ENCODE measurements at places on chromosomes 4 and X.

- DNase-seq: peak; percentile 18
Observed at GRCh38 chr4:150401083-150401687, 180.8 kb upstream of the MAB21L2 start.

GRCh38 chrX:147377728-147378127 is 534.0 kb upstream of the FMR1 start:
- DNase-seq: no peak

- DNase-seq: no peak
Observed at GRCh38 chr4:68297137-68297536, 51.6 kb upstream of the TMPRSS11B start.

GRCh38 chr4:145481942-145482208 is 222 bp downstream of the SMAD1 start:
- DNase-seq: no peak

DNA sequence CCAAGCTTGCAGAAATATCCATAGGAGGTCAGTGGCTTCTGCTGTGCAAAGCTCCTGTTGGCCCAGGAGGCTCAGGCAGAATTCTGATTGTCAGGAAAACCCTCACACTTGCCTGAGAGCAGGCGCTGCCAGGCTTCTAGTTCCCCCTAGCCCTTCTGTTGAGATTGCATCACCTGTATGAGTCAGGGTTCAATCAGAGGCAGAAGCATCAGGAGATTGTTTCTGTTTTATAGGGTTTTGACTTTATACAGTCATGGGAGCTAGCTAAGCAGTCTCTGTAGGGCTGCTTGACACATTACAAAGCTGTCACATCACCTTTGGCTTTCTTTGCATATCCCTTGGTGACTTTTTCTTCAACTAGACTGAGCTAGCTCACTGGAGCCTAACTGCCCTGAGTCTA is 27.8 kb downstream of the DIPK2B start:
- peak; percentile 22 for DNase-seq

DNA sequence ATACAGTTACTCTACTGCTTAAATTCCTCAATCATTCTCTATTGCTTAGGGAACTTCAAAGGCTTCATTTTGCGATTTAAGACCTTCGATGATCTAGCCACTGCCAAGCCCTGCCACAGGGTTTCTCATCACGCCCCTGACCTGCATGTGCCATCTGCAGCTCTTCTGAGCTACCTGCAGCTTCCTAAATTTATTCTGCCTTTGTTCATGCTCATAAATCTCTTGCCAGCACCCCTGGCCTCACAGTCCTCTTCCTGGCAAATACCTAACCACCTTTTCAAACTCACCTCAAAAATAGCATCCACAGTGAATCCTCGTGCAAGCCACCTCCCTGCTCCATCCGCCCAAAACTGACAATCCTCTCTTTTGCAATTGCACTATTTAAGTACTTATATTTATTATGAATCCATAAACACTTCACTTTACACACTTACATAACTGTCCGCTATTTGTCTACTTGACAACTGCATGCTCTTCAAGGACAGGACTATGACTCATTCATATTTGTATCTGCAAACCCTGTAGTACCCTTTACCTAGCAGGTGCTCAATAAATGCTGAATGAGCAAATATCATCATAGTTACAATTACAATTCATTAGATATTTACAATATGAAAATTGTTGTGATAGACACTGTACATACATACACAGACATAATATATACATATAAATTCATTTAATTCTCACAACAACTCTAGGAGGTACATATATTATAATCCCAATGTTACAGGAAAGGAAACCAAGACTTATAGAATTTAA is 280.0 kb upstream of the RASGEF1B start:
- DNase-seq: no peak

- DNase-seq: no peak
Observed at GRCh38 chrX:153632595-153632946, 14.4 kb upstream of the DUSP9 start.

DNA sequence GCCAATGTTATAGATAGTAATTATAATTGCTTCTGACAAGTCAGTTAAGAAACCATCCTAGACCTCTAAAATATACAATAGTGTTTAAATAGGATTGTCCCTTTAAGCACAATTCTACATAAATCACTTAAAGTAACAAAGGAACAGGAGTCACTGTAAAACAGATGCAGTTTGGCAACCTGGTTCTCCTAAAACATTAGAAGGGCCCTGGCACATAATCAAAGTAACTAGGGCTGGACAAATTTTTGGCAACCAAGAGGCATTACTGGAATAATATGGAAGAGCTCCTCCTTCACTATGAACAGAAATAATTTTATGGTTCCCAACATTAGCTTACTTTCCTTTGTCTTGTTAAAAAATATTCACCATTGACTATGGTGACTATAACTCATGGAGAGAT is 75.0 kb upstream of the CCDC160 start:
- DNase-seq: no peak

DNA sequence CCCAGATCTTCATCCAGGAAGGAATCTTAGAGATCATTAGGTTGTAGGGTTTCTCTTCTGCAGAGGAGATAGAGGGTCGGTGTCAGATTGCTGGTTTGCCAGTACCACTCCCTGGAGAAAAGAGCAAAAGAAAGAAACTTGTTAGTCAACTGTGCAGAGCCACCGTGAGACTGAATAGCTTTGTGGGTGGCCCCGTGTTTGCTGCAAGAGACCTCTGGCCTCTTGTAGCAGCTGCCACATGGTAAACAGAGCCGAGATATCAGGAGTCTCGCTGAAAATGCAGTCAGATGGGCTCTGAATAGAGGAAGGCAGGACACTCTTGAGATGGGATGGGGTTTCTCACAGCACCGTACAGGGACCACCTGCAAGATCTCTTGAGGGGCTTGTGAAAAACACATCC is 149.7 kb downstream of the PTTG2 start:
- DNase-seq: no peak

DNA sequence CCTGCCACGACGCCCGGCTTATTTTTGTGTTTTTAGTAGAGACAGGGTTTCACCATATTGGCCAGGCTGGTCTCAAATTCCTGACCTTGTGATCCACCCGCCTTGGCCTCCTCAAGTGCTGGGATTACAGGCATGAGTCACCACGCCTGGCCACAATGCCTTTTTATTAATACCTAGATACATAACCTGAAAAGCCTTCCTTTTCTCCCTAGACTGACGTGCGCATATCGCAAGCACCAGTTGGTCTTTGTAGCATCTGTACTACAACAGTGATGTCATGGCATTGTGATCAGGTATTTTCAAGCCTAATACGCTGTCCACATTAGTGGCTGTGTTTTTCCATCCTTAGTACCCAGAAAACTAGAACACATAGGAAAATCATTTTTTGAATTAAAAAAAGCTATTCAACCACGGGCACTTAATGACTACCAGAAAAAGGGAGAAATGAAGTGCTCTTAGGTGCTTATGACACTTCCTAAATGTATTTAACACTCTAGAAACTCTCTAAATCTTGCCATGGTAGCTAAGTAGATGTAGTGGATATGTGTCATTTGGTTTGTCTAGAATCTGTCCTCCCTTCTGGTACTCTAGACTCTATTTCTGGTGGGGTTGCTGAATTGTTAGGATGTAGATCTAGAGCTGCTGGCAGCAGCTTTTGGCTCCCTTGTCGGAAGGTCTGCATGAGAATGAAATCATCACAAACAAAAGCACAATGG is 707.8 kb downstream of the STIM2 start:
- DNase-seq: no peak

- DNase-seq: no peak
Observed at GRCh38 chr4:825971-826330, at the start of gene CPLX1. CPLX1 (minus strand) TSS chr4:826129; CDS start chr4:824522, 1,607 bp downstream.

DNA sequence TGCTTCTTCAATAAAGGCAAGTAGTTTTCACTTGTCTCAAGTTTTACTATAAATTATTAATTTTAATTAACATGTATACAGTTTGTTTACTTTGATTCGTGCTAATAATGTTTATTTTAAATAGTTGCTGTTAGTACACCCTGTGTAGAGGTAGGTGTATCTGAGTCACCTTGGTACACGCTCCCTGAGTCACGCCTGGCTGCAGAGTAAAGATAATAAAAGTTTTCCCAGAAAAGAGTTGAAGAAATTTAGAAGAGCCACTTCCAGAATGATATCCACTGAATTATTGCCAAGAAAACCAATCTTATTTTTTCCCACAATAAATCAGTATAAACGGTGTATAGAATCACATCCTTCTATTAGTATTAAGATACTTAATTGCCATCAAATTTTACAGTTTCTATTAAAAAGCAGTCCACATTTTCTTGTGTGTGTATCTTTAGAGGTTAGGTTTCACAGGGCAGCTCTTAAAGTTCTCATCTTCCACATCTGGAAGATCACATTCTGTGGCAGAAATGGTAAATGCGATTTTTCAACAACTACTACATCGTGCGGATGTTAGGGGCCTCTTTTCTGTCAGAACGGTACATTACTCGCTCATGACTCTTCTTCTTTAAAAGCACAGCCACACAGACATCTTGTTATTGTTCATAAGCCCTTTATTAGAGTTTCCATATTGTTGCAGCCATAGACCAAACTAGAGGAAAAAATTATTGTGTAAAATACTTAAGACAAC is 55.4 kb downstream of the HADH start:
- DNase-seq: no peak

DNA sequence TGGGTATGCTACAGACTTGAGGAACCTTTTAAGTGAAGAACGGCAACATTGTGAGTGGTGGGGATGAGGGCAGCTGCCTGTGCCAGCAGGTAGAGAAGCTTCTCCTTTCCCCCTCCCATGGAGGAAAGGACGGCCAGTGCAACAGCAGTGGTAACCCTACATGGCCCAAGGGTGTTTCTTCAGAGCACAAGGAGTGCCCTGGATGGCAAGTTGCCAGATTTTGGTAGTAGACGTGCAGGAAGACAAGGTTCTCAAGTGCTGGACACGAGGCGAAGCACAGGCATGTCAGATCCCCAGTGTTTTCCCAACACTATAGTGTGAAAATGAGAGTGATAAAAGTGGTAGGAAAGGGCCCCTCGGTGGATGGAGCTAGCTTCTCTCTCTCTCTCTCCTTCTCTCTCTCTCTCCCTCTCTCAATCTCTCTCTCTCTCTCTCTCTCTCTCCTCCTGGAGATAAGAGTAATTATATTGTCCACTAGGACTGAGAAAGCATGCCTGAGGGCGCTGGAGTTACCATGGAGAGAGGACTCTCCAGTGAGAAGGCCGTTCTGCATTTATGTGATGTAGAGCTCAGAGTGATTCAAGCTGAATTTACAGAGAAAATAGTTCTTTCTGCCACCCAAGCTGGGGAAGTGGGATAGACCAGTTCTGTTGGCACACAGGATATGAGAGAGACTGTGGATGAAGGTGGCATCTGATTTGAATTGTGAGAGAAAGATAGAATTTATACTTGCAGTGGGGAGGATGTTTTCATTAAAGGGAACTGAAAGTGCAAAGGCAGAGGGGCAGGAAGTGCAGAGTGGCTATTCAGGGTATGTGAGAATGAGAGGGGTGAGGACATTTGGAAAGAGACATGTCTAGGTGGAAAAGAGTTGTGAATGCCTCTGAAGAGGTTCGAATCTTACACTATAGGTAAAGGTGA is 25.7 kb upstream of the TRPC3 start:
- DNase-seq: peak; percentile 26

GRCh38 chrX:29580560-29580959 is 634.8 kb upstream of the MAGEB2 start:
- DNase-seq: no peak

GRCh38 chrX:74521961-74522751 is 92.3 kb downstream of the RLIM start:
- no peak for DNase-seq

- DNase-seq: no peak
Observed at GRCh38 chr4:41896648-41897047, 38.6 kb upstream of the TMEM33 start.

- DNase-seq: no peak
Observed at GRCh38 chrX:46257451-46257879, 287.8 kb downstream of the ZNF674 start.

All from activated CD4-positive, alpha-beta T cell treated with anti-CD3 and anti-CD28 coated beads, Interleukin-10, Interleukin-2, amounts not matched to agents 100 ng/mL and 50 ng/mL, durations not matched to agents 16 hours and 8 hours (primary cell).